Stimulated activated CD4-positive, alpha-beta T cell treated with anti-CD3 and anti-CD28 coated beads, Interleukin-15, amount 100 ng/mL, for 48 hours (primary cell): ENCODE measurements at places on chromosomes 11 and 22.

DNA sequence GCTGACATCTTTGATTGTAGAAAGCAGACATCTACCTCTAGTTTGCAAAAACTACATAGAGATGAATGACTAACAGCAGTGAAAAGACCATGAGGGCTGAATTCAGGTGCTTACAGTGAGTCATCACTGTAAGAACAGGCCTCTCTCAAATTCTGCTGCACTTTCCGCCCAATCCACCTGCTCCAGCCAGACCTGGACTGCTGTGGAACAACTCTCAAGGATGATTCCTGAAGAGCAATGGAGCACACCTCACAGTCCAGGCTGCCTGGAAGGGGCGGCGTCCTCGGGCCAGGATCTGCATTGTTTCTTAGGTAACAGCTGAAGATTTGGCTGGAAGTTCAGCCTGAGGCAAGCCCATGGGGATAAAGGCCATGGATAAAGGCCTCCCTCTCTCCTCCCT is 15.1 kb downstream of the APOL2 start:
- no peak for DNase-seq

DNA sequence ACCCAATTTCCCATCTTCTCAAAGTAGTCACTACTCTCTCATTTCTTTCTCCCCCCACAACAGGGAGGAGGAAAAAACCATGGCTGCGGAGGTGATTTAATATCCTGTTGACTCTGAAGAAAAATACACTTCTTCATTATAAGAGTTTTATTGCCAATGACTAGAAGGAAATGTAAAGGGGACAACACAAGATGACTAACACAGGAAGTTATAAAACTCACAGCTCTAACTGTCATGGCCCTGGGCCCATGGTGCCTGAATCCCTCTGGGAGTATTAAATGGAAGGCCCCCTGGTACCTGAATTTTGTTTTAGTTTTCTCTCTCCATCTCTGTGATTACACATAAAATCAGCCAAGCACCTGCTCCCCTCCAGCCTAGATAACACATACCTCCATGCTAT is 352.8 kb upstream of the FAT3 start:
- DNase-seq: no peak

GRCh38 chr11:114076921-114077331 is 17.4 kb downstream of the ZBTB16 start:
- DNase-seq: no peak

GRCh38 chr22:25232301-25232700 is 12.9 kb downstream of the CRYBB2 start:
- DNase-seq: no peak

GRCh38 chr11:95799546-95799945 is 9.2 kb downstream of the CEP57 start:
- no peak for DNase-seq

DNA sequence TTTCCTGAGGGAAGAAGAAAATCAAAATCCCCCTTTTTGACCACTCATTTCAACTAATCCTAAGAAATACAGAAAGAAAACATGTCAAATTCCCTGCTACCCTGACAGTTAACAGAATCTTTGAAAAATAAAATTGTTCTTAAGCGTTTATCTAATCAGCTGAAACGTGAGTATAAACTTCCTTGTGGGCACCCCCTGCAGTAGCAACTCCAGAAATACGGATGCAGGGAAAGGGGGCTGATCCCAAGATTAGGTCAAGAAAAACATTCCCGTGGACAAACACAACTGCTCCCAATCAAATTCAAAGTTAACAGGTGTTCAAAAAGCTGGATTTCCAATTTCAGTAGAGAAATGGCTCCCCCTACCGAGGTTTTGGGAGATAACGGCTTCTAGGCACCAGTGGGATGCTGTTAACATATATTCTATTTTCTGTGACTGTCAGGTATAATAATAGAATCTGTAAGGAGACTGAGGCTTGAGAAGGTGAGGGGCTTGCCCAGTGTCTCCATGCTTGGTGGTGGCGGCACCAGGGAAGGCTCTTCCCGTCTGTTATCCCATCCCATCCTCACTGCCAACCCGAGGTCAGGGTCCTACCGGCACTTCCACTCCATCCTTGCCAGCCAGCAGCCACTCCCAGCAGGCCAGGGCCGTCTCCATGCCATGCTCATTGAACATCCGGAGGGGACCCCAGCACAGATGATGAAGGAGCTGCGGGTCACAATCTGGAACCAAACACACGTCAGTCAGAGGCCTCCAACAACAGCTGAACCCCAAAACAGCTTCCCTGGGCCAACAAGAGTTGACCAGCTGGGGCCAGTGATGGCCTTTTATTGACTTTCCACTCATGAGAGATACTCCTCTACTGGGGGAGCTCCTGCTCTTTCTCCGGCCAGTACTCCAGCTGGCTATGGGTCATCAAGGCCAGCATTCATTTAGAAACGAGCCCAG is 32.0 kb upstream of the SERPIND1 start:
- peak; percentile 26 for DNase-seq

DNA sequence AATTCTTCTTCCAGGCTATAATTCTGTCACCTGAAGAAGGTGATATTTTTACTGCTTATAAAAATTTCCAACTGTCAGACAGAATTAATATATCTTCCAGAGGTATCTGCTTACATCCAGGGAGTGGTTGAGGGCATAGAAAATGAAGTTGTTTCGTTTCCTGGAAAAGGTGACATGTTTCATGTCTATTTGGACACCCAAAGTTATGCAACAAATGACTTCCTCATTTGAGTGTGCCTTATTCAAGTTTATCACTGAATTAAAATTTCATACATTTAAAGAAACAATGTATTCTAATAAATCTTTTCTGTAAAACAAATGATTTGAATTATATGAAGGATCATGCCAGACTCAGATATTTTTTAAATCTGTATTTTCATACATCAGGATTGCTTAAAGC is 8.5 kb upstream of the GRAMD1B start:
- DNase-seq: no peak

- peak; percentile 95 for DNase-seq
Measured at GRCh38 chr11:74492974-74493790, at the start of gene LIPT2. Gene LIPT2, minus strand, starts transcription at chr11:74493724. Its CDS starts 21 bp downstream, at chr11:74493703.

DNA sequence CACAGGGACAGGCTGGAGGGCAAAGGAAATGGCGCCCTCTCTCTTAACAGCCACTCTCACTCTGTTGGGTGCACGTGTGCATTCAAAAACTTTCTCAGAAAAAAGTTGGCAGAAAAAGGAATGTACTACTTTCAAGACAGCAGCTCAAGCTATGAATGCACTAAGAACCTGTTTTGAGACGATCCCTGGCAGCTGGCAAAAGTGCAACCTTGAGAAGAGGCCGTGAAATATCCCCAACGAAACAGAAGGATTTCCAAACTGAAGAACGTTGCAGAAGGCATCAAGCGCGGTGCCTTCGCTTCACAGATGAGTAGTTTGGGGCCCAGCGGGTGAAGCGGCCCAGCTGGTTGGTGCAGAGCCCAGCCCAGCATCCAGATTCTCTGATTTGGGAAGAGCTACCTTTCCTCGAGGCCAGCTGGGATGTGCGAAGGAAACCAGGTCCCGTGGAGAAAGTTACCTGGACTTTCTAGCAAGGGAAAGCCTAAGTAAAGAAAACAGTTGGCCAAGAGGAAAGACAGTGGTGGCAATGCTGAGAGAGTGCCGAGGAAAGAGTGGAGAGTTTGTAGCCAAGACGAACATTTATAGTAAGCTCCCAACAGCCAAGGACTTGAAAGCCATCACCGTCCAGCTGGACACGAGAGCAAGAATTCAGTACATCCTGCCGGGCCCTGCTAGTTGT is 16.3 kb downstream of the IFT27 start:
- DNase-seq: no peak

DNA sequence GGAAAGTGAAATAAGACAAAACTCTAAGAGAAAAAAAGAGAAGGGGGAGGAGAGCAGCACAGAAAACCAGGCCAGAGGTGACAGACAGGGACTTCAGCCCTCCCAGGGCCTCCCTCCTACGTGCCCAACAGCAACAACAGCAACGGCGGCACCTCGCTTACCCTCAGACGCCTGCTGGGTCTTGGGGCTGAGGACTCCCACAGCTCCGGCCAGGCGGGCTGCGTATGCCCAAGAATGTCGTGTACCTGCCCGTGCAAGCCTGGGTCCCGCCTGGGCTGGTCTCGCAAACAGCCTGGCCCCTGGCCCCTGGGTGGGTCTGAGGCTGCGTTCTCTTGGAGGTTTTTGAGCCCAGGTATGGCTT is 30.5 kb downstream of the ARAP1 start:
- no peak for DNase-seq
